SJSA1 (cell line): ENCODE measurements at places on chromosomes 7 and 10. TPM values are rescaled to one million over a fixed set of nuclear protein-coding genes. Genes with fewer than 3 reads are reported as not detected.

DNA sequence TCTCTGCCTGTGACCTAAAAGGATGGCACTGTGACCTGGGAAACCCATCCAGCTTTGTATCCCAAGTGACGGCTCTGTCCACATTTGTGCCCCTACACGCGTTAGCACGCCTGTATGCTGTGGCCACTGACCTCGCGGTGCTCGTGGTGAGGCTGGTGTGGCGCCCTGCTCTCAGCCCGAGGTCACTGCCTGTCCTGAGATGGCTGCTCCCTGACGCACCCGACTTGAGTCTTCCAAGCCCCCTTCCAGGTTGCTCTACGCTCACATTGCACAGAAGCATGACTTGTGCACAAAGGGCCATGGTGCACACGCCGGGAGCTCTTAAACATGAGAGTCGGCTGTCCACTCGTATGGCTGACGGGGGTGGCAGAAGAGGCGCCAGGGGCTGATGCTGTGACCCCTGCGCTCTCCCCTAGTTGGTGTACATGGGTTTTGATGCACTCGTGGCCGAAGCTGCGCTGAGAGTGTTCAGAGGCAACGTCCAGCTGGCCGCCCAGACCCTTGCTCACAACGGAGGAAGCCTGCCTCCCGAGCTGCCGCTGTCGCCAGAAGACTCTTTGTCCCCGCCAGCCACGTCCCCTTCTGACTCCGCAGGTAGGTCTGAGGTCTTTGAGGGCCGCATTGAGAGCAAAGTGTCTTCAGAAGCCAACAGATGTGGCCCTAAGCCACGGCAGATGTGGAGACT lies 33.5 kb downstream of the WDR86 start:
- H3K27ac ChIP-seq, result no peak overlapping the region
- peaks cover 15% of the 10 kb centered on the region for H3K36me3 ChIP-seq
- H3K4me3 ChIP-seq, result no peak overlapping the region
- H3K4me1 ChIP-seq, result no peaks in the 10 kb centered on the region
- 0 out of 2 replicates have a peak, but pooled peaks cover 1% of the 10 kb centered on the region for H3K27me3 ChIP-seq

DNA sequence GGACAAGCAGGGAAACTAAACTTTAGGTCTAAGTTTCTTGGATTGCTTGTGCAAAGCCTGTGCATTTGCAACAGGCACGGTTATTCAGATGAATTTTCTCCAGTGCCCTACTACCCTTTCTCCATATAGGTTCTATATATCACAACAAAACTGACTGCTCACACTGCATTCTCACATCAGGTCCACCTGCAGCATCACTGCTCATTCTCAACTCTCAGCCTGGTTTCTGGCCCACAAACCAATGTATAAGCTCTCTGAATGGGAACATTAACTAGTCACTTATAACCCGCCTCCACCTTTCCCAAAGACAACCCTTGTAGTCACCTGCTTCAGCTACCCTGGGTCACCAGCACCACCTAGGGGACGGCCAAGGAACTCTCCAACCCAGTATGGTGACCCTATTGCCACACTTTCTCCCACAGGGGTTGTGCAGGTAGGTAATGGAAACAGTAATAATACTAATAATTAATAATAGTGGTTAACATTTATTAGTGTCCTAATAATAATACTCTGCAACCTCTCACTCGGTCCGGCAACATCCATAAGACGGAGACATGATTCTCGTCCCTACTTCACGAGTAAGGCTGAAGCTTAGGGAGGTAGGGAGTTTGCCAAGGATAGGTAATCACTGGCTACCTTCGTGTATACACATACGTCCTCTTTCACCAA lies 97.3 kb downstream of the CLEC2L start:
- DNase-seq, result no peak
- H3K4me1 ChIP-seq, result no peaks in the 10 kb centered on the region
- peaks cover 69% of the 10 kb centered on the region for H3K36me3 ChIP-seq
- no peaks in the 10 kb centered on the region for H3K27me3 ChIP-seq
- H3K4me3 ChIP-seq, result no peak overlapping the region
- no peak overlapping the region for H3K27ac ChIP-seq

TWIST1 gene
- 49.5 and 76.2 TPM in 2 replicates for total RNA-seq

CALN1 gene
- total RNA-seq, result not detected in 2 replicates

GRCh38 chr10:22479419-22479818 lies 134.1 kb downstream of the SPAG6 start:
- no peak overlapping the region for H3K4me3 ChIP-seq
- H3K36me3 ChIP-seq, result no peaks in the 10 kb centered on the region
- no peak for DNase-seq

MYOF gene
- 198 and 300 TPM in 2 replicates for total RNA-seq

GRCh38 chr10:12406764-12407400 lies 57.5 kb downstream of the CAMK1D start:
- no peak overlapping the region for H3K27ac ChIP-seq
- no peak for DNase-seq
- no peaks in the 10 kb centered on the region for H3K4me1 ChIP-seq
- H3K4me3 ChIP-seq, result no peak overlapping the region

TRIM74 gene
- not detected in 2 replicates for total RNA-seq

GRCh38 chr7:17706275-17706674 lies 234.0 kb downstream of the SNX13 start:
- no peak overlapping the region for H3K4me3 ChIP-seq
- H3K36me3 ChIP-seq, result no peaks in the 10 kb centered on the region
- no peak for DNase-seq
- no peak overlapping the region for H3K27ac ChIP-seq

- no peaks in the 10 kb centered on the region for H3K27me3 ChIP-seq
- H3K4me3 ChIP-seq, result no peak overlapping the region
- DNase-seq, result no peak
- H3K36me3 ChIP-seq, result no peaks in the 10 kb centered on the region
- H3K27ac ChIP-seq, result no peak overlapping the region
These were observed 354.8 kb downstream of the CXCL12 start for GRCh38 chr10:44030132-44030531.

DNA sequence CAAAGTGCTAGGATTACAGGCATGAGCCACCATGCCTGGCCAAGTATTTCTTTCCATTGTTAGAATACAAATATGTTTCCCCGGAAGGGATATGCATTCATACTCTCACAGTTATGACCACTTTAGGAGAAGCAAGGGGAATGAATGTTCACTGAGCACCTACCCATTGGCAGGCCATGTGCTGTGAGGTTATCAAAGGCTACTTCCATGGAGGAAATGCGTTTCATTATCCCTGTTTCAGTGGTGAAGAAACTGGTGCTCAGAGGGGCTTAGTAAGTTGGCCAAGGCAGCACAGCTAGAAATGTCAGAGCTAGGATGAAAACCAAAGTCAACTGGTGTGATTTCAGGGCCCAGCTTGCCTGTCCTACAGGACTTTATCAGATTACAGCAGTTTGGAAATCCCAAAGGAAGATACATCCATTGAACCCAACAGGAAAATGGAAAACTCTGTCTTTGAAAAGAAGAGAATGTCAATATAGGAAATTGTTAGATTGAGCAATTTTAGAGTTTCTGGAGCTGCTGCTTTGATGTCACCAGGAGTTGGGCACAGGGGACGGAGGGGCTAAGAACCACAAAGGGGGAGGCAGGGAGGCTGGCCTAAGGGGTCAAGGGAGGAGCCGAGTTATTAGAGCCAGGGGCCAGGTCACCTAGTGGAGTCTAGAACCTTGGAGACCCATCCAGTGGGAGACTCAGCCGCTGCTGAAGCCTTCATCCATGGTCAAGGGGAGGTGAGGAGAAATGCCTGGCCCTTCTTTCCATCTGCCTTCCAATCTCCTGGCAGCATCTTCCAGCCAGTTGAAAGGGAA lies 319.8 kb downstream of the FRMD4A start:
- H3K4me3 ChIP-seq, result no peak overlapping the region
- H3K36me3 ChIP-seq, result no peaks in the 10 kb centered on the region
- H3K4me1 ChIP-seq, result peaks cover 18% of the 10 kb centered on the region
- no peak for DNase-seq
- H3K27me3 ChIP-seq, result no peaks in the 10 kb centered on the region; the same call in 1 of the 2 replicates

DNA sequence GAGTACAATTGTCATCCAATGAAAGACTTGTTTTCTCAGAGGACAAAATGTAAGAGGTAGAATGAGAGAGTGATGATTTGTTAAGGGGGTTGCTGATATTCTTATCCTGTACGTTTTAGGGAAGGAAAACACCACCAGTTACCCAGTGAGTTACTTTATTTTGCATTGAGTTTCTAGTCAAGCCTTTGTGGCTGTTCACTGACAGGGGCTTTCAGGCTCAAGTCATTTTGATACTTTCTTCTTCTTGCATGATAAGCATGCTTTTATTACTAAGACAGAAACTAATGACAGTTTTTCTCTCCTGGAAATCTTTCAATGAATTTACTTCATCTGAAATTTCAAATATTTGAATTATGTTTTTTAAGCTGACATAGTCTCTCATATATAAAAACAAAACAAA lies 710.2 kb upstream of the POM121L12 start:
- H3K36me3 ChIP-seq, result no peaks in the 10 kb centered on the region
- no peak for DNase-seq
- H3K27me3 ChIP-seq, result no peaks in the 10 kb centered on the region
- H3K27ac ChIP-seq, result no peak overlapping the region
- no peaks in the 10 kb centered on the region for H3K4me1 ChIP-seq
- H3K4me3 ChIP-seq, result no peak overlapping the region
